CD4-positive, alpha-beta memory T cell (primary cell): ENCODE measurements at places on chromosomes 3 and 15. TPM values are rescaled to one million over a fixed set of nuclear protein-coding genes. Genes with fewer than 3 reads are reported as not detected.

ITIH1 gene
- not detected for total RNA-seq

CDCP1 gene
- total RNA-seq: 0.35 TPM

MB21D2 gene
- 3.4 TPM for total RNA-seq

LSAMP gene
- total RNA-seq: not detected

ROPN1 gene
- total RNA-seq: not detected

CFAP161 gene
- total RNA-seq: not detected

APBA2 gene
- total RNA-seq: 57.3 TPM

FGF7 gene
- total RNA-seq: 0.06 TPM

TMCO5A gene
- total RNA-seq: not detected

MEIS2 gene
- total RNA-seq: not detected

GOLGA8H gene
- total RNA-seq: not detected

GCSAM gene
- 42.1 TPM for total RNA-seq

CAMK2N2 gene
- total RNA-seq: not detected

HACL1 gene
- 44.4 TPM for total RNA-seq

RAB5A gene
- 57.0 TPM for total RNA-seq

AMT gene
- 6.4 TPM for total RNA-seq

ASB14 gene
- total RNA-seq: not detected

TEX55 gene
- total RNA-seq: not detected

AGBL1 gene
- not detected for total RNA-seq

QARS1 gene
- 199 TPM for total RNA-seq

SOX14 gene
- not detected for total RNA-seq

ZNF860 gene
- not detected for total RNA-seq

RNF13 gene
- 68.2 TPM for total RNA-seq

NMNAT3 gene
- 4.0 TPM for total RNA-seq

PDIA3 gene
- 232 TPM for total RNA-seq

TPRA1 gene
- total RNA-seq: 28.3 TPM

FRMD5 gene
- total RNA-seq: 0.08 TPM
